ENCODE measurements at places on chromosomes 5 and 9.

DNA sequence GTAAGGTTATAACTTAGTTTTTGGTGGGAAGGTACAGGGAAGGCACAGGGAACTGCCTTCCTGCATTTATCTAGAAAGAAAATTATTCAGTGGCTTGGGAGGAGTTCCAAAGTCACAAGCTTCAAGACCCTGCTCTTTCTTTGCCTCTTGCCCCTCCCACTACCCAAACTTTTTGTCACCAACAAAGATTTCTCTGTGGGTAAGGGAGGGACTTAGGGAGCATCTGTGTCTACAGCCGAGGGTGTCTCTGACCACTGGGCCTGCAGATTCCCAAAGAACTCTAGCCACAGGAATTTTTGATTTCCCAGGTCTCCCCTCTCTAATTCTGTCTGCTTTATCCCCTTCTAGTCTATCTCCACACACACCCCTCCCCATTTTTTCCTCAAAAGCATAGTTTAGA, 2.1 kb downstream of the ECSCR start:
- no peak for DNase-seq

DNA sequence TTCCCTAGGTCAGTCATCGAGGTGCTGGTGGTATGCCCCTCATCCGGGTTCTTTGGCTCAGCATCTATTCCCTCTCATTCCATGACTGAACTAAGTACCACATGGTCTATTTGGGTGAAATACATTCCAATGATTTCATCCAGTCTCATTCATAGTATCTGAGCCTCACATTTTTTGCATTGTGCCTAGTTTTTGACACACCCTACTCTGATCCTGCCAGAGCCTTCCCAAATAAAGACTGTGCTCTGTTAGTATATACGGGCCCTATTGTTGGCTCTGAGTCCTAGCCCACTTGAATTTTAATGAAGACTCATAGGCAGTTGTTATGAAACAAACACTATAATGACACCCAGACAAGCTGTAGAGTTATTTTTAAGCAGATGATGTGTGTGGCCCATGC, 740.7 kb downstream of the CETN3 start:
- no peak for DNase-seq

DNA sequence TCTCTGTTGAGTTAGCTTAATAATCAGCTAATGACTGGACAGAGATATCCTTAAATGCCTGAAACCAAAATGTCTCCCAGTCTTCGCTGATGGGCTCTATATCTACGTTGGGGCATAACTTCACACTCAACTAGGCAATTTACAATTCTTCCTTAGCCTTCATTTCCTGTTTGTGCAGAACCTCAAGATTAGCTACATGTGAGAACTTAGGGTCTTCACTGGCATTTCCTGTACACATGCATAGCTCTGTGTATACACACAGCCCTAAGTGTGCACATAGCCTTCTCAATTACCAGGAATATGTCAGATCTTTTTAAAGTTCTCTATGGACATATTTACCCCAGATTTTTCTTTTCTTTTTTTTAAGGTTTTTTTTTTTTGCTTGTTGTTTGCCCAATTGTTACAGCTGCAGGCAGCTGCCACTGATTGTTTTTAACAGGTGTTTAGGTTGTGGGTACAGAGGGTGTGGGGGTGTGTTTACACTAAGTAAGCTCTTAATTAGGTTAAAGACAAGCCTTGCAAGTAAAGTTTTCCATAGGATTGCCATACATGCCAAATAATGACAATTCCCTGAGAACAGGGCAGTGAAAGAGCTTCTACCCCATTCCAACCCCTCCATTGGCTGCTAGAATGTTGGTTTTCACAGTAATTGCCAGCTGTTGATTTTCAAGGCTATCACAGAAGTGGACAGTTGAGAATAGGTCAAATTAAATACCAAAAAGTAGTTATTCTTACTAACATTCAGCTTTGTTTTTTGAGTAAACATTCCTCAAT, 441.0 kb downstream of the TLE4 start:
- peak; percentile 12 for DNase-seq

- no peak for DNase-seq
Measured at GRCh38 chr9:72743836-72744235, 209.0 kb downstream of the ALDH1A1 start.

GRCh38 chr9:88218726-88219125, 80.5 kb upstream of the SPATA31C2 start:
- no peak for DNase-seq

GRCh38 chr9:87478226-87478992, 19.3 kb upstream of the DAPK1 start:
- no peak for DNase-seq

GRCh38 chr9:108078811-108079210, 589.2 kb upstream of the KLF4 start:
- DNase-seq = no peak

DNA sequence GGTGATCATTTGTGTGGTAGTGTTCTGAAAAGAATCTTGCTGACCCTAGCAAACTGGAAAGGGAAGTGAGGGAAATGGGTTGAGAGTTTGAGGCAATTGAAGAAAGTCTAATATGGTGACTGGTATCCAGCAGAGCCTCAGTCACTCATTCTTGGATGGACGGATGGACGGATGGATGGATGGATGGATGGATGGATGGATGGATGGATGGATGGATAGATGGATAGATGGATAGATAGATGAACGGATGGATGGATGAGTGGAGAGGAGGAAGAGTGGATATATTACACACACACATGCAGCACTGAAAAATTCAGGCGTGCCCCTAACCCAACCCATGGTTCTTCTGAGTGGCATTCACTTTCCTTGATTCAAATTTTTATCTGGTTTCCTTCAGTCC, 277.6 kb downstream of the EBF1 start:
- no peak for DNase-seq

DNA sequence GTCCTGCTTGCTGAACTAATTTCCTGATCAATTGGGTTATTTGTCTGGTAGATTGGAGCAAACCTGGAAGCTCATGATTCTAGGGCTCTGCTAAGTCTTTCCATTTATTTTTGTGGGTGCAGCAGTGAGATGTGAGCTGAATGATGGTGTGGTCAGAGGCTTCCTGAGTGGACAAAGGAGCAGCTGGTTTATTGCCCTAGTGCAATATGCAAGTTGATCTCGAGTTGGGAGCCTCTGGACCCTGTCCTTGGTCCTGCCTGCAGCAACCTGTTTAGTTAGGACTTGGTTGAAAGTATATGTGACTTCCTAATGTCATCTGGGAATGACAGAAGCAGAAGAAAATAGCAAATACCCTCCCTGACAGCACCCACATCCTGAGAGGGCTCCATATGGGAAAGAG, 4.2 kb upstream of the UNC5A start:
- no peak for DNase-seq

- DNase-seq = no peak
Measured at GRCh38 chr5:179472641-179473040, 77.7 kb upstream of the RUFY1 start.

DNA sequence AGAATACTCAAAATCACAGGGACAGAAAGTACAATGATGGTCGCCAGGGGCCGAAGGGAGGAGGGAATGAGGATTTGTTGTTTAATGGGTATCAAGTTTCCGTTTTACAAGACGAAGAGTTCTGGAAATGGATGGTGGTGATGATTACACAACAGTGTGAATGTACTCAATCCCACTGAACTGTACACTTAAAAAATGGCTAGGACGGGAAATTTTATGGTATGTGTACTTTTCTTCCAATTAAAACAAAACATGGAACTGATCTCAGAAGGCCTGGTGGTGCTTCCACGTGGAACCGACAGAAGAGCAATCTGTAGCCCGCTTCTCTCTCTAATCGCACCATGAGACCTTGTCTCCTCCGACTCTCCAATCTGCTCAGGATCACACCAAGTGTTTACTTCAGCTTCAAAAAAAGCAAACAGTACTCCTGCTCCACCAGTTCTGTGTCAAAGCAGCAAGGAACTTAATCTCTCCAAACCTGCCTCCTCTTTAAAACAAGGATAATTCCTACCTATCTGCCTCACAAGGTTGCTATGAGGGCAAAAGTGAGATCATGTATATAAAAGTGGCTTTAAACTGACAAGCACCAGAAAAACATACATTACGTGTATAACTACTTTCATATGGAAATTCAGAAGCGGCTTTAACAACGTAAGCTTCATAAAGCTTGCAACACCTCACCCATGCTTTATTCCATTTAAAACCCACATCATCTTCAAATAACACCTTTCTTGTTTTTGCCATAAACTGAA, 2.1 kb downstream of the ECPAS start:
- DNase-seq = no peak

DNA sequence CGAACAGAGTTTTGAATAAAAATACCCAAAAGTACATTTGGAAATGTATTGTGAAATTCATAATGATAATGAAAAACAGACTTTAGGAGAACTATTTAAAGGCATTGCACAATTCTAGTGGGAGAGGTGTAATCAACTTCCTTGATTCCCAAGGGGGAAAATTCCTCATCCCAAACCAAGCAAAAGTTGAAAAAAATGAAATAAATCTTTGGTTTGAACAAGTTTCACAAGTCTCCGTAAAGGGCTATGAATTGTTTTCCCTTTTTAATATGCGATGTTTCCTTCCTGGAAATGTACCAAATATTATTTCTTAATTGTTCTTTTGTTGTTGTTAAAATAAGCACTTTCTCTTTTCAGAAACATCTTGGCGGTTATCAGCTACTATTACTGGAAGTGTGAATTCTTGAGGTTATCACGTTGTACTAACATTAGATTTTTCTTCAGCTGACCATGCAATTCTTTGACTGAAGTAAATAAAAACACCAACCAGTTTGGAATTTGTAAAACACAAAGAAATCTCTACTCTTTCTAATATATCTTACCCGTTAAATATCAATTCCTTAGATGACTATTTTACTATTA, 59.3 kb downstream of the SVEP1 start:
- no peak for DNase-seq

DNA sequence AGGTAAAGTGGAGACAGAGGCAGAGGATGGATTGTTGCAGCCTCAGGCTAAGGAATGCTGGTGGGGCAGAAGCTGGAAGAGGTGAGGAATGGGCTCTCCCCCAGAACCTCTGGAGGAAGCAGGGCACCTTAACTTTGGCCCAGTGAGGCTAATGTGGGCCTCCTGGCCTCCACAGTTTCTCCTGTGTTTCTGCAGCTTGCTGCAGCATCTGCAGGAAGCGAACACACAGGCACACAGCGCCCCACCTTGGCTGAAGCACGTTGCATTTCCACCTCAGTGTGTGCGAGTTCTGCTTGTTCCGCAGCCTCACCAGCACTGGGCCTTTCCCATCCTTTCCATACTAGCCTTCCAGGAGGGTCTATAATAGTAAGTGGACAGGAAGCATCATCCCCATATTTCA, 27.2 kb upstream of the ASS1 start:
- no peak for DNase-seq

GRCh38 chr5:127761869-127762268, 58.7 kb downstream of the CCDC192 start:
- no peak for DNase-seq

DNA sequence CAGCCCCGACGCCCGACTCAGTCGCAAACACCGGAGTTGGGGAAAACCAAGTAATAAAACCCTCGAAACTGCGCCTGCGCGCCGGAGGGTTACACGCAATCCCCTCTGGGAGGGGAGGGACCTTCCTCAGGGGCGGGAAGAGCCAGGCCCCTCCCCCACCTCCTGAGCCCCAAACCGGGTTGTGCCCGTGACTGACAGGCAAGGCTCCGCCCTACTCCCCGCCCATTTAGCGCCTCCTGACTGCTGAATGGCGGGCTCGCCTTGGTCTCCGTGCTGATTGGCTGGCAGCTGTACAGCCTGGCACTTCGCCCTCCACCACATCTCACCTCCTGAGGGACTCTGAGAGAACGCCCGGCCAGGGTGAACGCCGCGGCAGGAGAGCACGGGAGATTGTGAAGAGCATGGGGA, at the start of gene PRDM9:
PRDM9 (plus strand) TSS at position 332 of the 408 bp plus-strand sequence. CDS start 1,425 bp downstream, outside the sequence.
- no peak for DNase-seq

GRCh38 chr9:33254211-33254610, 10.3 kb downstream of the BAG1 start:
- DNase-seq = no peak

- DNase-seq = no peak
Measured at GRCh38 chr5:757346-757930, 27.1 kb downstream of the ZDHHC11B start.

DNA sequence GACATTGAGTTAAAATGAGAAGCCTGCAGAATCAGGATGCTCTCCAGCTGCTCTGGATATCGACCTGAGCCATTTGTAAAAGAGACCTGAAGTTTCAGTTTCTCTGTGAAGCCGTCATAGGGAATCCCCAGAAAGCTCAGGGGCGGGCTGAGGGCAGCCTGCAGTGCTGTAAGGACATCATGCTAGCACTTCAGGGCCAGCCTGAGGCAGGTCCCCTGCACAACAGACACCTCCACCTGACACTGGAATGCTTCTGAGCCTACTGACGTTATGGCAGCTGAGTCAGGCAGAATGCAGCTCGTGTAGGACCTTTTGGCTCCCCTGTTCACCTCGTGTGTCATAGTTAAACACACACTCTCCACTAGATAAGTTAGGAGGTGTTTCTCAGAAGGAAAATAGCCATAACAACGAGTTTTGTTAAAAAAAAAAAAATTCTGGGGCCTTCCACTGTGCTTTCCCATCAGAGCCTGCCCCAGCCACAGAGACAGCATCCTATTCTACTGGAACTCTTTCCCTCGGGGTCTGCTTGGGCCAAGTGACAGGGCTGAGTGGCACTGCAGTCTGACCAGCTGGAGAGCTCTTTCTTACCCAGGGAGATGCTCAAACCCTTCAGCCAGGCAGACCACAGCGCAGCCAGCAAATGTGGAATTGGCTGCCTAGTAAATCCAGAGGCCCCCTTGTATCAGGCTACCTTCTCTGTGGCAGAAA, 354.9 kb downstream of the DIRAS2 start:
- peak; percentile 57 for DNase-seq

DNA sequence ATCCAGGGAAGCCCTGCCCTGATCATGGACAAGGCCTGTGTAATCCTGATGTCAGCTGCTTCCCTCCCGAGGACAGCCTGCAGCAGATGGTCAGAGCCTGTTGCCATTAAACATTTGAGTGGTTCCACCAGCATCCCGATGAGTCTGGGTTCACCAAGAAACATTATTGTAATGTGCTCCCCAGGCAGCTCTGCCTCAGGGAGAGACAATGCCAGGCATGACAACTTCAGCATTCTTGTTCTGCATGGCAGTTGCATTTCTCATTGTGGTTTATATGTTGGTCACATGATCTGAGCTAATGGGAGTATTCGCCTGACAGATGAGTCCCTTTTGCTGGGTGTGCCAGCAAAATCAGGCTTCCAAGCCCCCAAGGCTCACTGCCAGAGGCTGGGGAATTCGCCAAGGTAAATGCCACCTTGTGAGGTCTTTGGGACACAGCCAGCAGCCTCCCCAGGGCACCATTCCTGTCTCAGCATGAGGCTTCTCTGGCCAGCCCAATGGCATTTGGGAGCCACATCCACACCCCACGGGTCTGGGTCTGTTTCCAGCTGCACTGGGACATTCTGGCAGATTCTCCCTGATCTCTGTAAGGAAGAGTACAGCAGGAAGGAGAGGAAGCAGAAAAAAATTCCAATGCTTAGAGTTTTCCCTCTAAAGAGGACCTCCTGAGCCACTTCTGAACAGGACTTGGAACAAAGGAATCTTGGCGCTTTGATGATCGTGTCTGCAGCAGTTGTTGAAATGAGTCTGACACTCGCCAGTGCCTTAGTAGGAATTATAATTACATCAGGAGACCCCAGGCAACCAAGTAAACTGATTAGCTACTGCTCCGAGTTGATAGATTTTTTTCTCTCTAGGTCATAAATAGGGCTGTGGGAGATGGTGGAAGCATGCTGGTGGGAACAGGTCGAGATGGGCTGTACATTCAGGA, 18.7 kb downstream of the KCNIP1 start:
- DNase-seq = no peak

GRCh38 chr5:82405161-82405560, 127.0 kb upstream of the RPS23 start:
- DNase-seq = no peak

GRCh38 chr9:121613009-121613752, 38.3 kb upstream of the DAB2IP start:
- no peak for DNase-seq
